ENCODE measurements at places on chromosomes 4 and X.

DNA sequence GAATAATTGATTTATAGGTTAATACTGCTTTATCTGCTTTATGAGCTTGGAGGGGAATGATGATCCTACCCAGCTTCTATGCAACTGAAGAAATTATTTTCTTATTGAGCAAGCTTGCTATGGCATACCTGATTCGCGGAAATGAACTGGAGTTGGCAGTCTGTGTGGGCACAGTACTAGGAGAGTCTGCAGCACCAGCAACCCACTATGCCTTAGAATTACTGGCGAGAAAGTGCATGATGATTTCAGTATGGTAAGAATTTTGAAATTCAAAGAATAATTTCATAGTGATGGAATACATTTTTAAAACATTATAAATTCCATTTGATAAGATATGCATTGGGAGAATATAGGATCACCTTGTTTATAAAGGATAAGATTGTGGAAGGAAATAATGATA, 32.3 kb downstream of the SPATA4 start:
- no peak for DNase-seq

DNA sequence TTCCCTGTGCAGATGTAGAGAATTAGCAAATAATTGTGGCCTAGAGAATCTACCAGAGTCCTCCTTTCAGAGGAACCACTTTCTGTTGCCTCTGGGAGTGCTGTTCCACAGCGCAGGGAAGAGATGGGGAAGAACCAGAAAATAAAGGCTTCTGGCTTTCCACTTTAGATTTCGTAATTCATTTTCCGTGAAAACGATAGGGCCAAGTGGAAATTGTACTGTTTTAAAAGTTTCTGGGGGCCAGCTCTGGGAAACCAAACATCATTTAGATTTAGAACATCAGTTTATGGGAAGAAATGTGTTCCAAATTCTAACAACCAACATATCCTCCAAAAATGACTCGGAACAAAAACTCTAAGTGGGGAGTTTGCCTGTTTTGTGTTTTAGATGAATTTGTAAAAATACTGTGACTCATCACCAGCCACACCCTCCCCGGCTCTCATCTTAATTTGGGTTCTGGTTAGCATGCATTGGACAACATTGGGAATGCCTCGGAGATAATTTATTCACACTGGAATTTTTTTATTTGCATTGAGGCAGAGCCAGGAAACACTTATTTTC, 65.2 kb upstream of the LNX1 start:
- DNase-seq, result peak; percentile 23

DNA sequence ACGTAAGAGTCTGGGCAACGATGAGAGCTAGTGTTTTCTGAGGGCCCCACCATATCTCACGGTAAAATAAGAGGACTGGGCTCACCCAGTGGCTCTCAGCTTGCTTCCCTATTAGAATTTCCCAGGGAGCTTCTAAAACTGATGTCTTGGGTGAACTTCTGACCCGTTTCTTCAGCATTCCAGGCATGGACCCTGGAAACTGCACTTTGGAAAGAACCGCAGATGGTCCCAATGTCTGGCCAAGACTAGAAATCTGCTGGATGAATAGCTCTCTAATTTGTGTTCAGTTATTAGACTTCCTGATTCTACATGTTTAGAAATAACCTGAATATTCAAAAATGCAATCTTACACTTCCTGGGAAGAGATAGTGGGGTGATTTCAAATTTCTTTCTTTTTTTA, 127.8 kb downstream of the ANOS1 start:
- DNase-seq, result no peak

GRCh38 chr4:81676537-81676936, 204.8 kb upstream of the RASGEF1B start:
- no peak for DNase-seq

DNA sequence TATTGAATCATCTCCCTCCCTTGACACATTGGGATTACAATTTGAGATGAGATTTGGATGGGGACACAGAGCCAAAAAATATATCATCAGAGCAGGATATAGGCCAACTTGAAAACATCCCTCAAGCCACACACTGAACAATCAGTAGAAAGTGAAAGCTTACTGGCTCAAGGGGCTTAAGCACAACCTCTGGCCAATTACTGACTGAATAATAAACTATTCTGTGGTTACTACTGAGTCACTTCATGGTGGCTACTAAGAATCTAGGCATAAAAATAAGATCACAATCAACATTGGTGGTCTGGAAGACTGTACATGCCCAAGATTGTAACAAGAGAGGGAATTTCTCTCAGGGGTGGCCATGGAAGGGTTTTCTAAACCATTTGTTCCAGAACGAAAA, 27.4 kb upstream of the GPR174 start:
- DNase-seq, result no peak

GRCh38 chr4:86403575-86403974, 43.7 kb upstream of the MAPK10 start:
- DNase-seq, result no peak

DNA sequence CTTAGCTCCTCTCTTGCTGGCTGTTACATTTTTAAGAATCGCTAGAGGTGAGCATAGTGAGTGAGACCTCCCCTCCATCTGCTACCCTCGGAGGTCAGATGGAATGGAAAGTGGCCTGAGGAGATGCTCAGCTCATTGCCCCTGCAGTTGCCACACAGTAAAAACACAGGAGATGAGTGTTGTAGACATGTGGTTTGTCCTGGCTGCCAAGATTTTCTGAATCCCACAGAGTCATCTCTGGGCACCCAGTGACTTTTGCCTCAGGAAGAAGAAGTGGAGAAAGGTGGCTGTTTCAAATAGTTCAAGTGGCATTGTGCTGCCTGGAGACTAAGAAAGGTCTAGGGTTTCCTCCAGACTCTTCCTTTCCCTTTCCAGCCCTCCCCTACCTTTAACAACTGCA, 271.0 kb downstream of the STK32B start:
- DNase-seq, result no peak

DNA sequence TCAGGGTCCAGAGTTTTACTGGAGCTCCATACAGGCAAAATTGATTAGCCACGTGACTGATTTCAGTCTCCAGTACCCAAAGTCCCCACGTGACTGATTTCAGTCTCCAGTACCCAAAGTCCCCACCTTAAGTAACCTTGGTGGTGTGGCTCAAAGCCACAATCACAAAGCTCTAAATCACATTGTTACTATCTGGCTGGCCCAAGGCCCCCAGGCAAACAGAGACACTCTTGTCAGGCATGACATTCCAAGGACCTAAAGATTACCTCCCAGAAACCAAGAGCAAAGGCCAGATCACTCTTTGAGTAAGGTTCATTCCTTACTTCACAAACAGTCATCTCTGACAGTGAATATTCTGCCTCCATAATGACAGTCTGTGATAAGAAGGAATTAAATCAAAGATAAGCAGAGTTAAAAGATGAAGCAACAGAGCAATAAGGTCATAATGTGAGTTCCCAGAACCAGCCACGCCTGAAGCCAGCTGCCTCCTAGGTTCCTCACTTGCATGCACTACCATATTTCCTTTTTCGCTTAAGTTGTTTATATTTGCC, 78.5 kb downstream of the ANXA3 start:
- no peak for DNase-seq

GRCh38 chrX:122218666-122219065, 965.4 kb upstream of the GRIA3 start:
- DNase-seq, result no peak

DNA sequence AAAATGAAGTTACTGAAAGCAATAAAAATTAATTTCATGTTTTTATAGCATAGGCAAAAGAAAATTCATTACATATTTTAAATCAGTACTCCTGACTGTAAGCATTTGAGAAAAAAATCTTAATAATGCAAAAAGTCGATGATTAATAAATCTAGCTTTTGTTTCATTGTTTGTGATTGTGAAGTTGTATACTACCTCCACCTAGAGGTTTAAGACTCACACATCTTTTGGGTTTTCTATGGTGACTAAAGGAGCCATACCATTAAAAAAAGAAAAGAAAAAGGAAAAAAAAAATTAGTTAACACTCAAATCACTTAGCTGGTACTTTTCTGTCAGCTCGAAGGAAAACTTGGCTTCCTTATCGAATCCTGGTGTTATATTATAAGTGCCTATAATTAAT, 2.0 kb downstream of the GABRA2 start:
- no peak for DNase-seq

GRCh38 chr4:154348657-154349056, 142.9 kb downstream of the DCHS2 start:
- no peak for DNase-seq

DNA sequence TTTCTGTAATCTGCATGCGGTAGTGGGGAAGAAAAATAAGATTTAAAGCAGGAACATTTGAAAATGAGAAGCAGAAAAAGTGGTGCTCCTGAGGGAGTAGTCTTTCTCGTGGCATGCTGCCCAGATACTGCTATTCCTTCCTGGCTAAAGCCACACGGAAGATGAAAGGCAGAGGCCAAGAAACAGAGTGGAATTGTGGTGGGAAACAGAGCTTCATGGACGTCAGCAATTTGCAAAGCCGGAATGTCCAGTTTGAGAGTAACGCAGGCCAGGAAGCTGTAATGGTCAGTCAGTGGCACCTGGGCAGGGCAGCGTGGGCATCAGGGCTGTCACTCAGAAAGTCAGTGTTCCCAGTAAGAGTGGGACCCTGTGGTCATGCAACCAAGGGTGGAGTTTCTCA, 63.7 kb upstream of the FMR1 start:
- DNase-seq, result no peak
